Naive B cell (primary cell): ENCODE measurements at places on chromosomes 16 and 17.

- H3K4me1 ChIP-seq: peaks cover 6% of the 10 kb centered on the region
- no peak for DNase-seq
- no peak overlapping the region for H3K4me3 ChIP-seq
- no peak overlapping the region for H3K27ac ChIP-seq
These were observed 258.2 kb downstream of the PARN start for GRCh38 chr16:14371778-14372431.

DNA sequence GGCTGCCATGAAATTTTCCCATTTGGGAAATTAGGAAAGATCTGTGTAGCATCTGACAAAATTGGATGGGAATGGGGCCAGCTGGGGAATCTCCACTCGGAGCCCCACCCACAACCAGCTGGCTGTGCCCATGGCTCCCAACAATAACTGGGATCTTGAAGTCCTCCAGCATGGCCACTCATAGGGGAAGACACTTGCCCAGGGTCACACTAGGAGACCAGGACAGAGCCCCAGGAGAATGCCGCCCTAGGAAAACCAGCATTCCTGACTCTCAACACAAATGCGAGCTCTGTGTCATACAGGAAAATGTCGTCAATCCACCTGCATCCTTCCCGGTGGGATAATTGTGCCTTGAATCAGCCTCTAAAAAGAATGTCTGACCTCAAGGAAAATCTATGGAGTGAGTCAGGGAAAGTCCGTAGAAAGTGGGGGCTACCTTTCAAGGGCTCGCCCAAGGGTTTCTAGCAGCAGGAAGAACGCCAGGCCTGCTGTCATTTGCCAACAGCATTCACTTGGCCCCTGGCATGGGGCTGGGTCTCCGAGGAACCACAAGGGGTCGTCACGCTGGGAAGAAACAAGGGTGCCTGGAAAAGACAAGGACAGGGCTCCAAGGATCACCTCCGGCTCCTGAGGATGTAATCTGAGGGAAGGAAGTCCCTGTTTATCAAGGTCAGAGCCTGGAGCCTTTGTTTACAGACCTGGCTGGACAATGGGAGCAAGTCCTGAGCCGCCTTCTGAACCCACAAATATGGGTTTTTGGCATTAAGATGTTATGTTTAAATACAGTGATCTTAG is 15.9 kb downstream of the CDH5 start:
- H3K27ac ChIP-seq: no peak overlapping the region
- H3K36me3 ChIP-seq: no peaks in the 10 kb centered on the region
- H3K4me3 ChIP-seq: no peak overlapping the region
- H3K4me1 ChIP-seq: no peaks in the 10 kb centered on the region

- peaks cover 13% of the 10 kb centered on the region for H3K27me3 ChIP-seq
- no peak overlapping the region for H3K27ac ChIP-seq
- no peaks in the 10 kb centered on the region for H3K36me3 ChIP-seq
- DNase-seq: no peak
- no peak overlapping the region for H3K4me3 ChIP-seq
- no peaks in the 10 kb centered on the region for H3K4me1 ChIP-seq
These were observed 110.4 kb downstream of the SALL1 start for GRCh38 chr16:51040637-51041036.

- H3K4me3 ChIP-seq: no peak overlapping the region
- H3K27me3 ChIP-seq: peaks cover 30% of the 10 kb centered on the region
- H3K36me3 ChIP-seq: no peaks in the 10 kb centered on the region
- peaks cover 30% of the 10 kb centered on the region for H3K4me1 ChIP-seq
These were observed 45.8 kb downstream of the COX4I1 start for GRCh38 chr16:85845266-85845665.

- peaks cover 11% of the 10 kb centered on the region for H3K4me1 ChIP-seq
- no peaks in the 10 kb centered on the region for H3K36me3 ChIP-seq
- H3K27ac ChIP-seq: no peak overlapping the region
These were observed 13.5 kb downstream of the FLYWCH2 start for GRCh38 chr16:2896480-2897010.

DNA sequence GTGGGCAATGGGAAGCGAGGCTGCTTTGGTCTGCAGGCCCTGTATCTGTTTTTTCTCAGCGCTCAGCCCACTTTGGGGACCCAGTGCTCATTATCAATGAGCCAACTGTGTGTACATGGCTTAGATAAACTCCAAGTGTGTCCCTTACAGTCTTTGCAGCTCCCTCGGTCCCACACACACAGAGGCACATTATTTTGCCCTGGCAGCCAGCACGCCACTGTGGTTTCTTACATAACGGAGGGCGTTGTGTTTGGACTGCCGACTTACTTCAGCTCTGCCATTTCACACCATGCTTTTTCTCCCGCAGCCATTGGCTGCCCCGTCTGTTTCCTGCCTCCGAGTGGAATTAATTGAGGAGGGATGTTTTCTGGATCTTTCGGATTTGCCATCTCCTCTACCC is 56.5 kb upstream of the CLEC18A start:
- no peak overlapping the region for H3K27ac ChIP-seq
- H3K4me3 ChIP-seq: no peak overlapping the region
- H3K36me3 ChIP-seq: peaks cover 17% of the 10 kb centered on the region
- no peaks in the 10 kb centered on the region for H3K27me3 ChIP-seq

GRCh38 chr16:6335072-6335471 is 997.6 kb upstream of the RBFOX1 start:
- no peaks in the 10 kb centered on the region for H3K27me3 ChIP-seq
- H3K27ac ChIP-seq: no peak overlapping the region
- peaks cover 7% of the 10 kb centered on the region for H3K36me3 ChIP-seq
- H3K4me1 ChIP-seq: no peaks in the 10 kb centered on the region
- no peak overlapping the region for H3K4me3 ChIP-seq

DNA sequence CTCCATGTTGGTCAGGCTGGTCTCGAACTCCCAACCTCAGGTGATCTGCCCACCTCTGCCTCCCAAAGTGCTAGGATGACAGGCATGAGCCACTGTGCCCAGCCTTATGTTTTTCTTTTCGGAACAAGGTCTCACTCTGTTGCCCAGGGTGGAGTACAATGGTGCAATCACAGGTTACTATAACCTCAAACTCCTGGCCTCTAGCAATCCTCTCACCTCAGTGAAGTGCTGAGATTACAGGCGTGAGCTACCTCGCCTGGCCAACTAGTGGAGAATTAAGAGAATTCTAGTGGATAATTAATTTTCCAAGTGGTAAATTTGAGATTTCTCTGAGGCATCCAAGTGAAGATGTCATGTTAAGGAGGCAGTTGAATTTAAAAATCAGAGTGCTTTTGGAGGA is 2.9 kb upstream of the FBXO47 start:
- no peak overlapping the region for H3K27ac ChIP-seq
- peaks cover 11% of the 10 kb centered on the region for H3K4me1 ChIP-seq
- H3K27me3 ChIP-seq: peaks cover 7% of the 10 kb centered on the region
- H3K36me3 ChIP-seq: no peaks in the 10 kb centered on the region
- DNase-seq: no peak

- no peak overlapping the region for H3K27ac ChIP-seq
- no peaks in the 10 kb centered on the region for H3K4me1 ChIP-seq
- no peak overlapping the region for H3K4me3 ChIP-seq
These were observed 5.2 kb upstream of the CCL13 start for GRCh38 chr17:34351096-34351495.

DNA sequence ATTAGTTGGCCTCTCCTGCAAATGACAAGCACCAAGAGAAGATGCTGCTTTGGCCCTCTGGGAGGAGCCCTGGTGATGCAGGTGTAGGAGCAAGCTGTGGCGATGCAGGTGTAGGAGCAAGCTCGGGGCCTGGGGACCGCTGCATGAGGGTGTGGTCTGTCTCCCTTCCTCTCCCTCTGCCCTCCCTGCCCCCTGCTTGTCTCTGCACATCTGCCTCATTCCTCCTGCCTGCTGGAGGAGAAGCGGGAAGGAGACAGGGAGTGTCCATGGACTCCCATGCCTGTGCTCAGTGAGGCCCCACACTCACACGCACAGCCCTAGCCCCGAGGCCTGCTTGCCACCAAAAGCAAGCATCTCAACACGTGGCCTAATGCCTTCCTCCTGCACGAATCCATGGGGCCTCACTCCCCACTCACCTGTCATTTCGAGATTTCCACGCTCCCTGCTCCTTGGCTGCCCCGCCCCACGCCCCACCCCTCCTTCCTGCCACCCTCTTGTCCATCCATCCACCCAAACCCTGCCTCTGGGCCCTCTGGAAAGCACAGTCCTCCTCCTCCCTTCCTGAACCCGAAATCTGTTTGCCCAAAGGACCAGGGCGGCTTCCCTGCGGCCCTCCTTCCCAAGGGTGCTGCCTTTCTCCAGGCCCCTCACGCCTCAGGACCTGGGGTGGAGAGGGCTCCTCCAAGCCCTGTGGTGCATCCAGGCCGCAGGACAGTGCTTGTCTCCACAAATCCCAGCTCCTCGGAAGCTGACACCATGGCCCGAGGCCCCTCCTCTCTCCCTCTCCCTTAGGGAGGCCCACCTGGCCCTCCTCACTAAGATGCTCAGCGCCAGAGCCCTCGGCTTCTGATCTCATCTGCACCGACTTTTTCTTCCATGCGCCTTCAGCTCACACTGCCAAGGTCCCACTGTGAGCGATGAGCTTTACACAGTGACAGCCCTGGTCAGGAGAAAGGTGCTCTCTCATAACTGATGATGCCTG is 11.8 kb upstream of the ALDH3A1 start:
- no peak for DNase-seq
- peaks cover 27% of the 10 kb centered on the region for H3K4me1 ChIP-seq
- no peak overlapping the region for H3K4me3 ChIP-seq
- peaks cover 32% of the 10 kb centered on the region for H3K27me3 ChIP-seq
- H3K27ac ChIP-seq: no peak overlapping the region

DNA sequence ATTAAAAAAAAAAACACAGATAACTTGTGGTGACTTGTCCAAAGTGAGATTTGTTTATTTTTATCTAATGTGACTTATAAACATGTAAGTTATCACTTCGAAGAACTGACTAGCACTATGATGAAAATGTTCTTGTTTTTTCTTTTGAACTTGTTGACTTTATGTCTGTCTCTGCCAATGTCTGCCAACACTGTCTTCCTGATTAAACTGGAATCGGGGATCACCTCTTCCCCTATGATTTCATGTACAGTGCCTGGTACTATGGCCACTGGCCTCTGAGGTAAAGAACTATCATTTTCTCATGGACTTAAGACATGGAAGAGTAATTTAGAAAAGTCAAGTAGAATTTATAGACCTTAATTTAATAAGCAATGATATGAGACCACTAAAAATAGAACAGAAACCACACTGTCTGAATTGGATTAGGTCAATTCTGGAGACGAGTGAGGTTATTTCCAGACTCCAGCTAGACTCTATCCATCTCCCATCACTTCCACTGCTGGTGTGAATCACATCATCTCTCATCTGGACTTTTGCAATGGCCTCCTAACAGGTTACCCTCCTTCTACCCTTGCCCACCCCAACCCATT is 8.9 kb downstream of the C17orf78 start:
- H3K4me1 ChIP-seq: no peaks in the 10 kb centered on the region
- no peaks in the 10 kb centered on the region for H3K27me3 ChIP-seq
- no peak overlapping the region for H3K27ac ChIP-seq
- no peak overlapping the region for H3K4me3 ChIP-seq
- no peak for DNase-seq

GRCh38 chr17:29291163-29291752 is 2.7 kb downstream of the NUFIP2 start:
- H3K4me3 ChIP-seq: peak overlapping the region; percentile 97
- H3K36me3 ChIP-seq: peaks cover 12% of the 10 kb centered on the region

GRCh38 chr17:77188084-77189066 is 47.6 kb downstream of the SEC14L1 start:
- DNase-seq: no peak
- H3K27me3 ChIP-seq: no peaks in the 10 kb centered on the region
- H3K4me3 ChIP-seq: peak overlapping the region; percentile 50

DNA sequence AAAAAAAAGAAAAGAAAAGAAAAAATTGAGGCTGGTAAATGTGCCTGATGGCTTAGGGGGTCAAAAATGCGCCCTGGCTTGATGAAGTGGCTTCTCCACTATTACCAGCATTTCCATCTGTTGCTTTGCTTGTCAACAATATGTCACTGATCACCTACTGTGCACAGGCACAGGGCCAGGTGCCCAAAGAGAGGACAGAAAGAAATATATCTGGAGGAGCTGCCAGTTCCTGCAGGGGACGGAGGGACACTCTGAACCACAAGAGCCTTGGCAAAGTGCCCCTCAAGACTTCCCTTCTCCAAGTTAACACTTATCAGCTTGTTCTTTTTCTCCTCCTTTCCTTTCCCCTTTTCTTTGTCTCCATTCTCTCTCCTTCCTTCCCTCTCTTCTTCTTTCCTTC is 34.7 kb downstream of the GINS3 start:
- DNase-seq: no peak
- no peak overlapping the region for H3K27ac ChIP-seq
- H3K4me3 ChIP-seq: no peak overlapping the region
- peaks cover 6% of the 10 kb centered on the region for H3K27me3 ChIP-seq
- peaks cover 14% of the 10 kb centered on the region for H3K4me1 ChIP-seq

- peak overlapping the region; percentile 6 for H3K4me3 ChIP-seq
- H3K36me3 ChIP-seq: no peaks in the 10 kb centered on the region
- H3K27me3 ChIP-seq: no peaks in the 10 kb centered on the region
- H3K4me1 ChIP-seq: peaks cover 10% of the 10 kb centered on the region
These were observed 30.1 kb upstream of the HAPSTR1 start for GRCh38 chr16:9061358-9061813.

GRCh38 chr16:88455610-88456355 is 2.7 kb downstream of the ZFPM1 start:
- peaks cover 23% of the 10 kb centered on the region for H3K27me3 ChIP-seq
- H3K4me1 ChIP-seq: peaks cover 32% of the 10 kb centered on the region
- DNase-seq: no peak

DNA sequence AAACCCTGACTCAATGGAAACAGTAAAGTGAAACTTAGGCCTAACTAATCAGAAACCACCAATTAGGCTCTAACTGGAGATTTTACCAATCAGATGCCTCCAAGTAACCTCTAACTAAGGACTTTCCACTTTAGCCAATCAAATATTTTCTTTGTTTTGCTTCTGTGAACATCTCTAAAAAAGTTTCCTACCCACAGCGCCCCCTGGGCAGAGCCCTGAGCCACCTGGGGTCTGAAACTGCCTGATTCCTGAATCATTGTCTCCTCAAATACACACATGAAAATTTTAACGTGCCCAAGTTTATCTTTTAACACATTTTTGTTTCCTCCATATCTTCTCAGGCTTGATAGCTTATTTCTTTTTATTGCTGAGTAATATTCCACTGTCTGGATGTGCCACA is 19.0 kb downstream of the ADAD2 start:
- no peak overlapping the region for H3K27ac ChIP-seq

GRCh38 chr16:85204242-85205010 is 92.2 kb upstream of the CIBAR2 start:
- DNase-seq: no peak
- no peak overlapping the region for H3K4me3 ChIP-seq
- no peak overlapping the region for H3K27ac ChIP-seq
- no peaks in the 10 kb centered on the region for H3K4me1 ChIP-seq

GRCh38 chr16:24253192-24253591 is 2.9 kb upstream of the CACNG3 start:
- no peak overlapping the region for H3K27ac ChIP-seq
- H3K4me3 ChIP-seq: no peak overlapping the region
- H3K27me3 ChIP-seq: peaks cover 54% of the 10 kb centered on the region
- H3K4me1 ChIP-seq: peaks cover 19% of the 10 kb centered on the region
- peak; percentile 50 for DNase-seq

DNA sequence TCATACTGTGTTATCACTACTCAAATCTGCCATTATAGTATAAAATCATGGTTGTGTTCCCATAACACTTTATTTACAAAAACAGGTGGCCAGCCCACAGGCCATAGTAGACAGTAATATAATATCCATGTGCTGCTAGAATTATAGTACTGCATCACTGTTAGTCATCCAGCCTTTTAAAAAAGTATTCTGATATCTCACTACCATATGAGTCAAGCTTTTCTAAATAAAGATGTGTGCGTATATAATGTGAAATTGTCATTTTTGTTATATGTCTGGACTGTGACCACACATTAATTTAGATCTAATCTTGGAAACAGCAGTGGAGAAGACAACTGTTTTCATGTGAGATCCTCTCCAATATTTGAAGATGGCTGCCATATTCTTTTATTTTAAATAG is 1049.1 kb upstream of the GOT2 start:
- H3K27me3 ChIP-seq: no peaks in the 10 kb centered on the region
- no peak for DNase-seq
- H3K27ac ChIP-seq: no peak overlapping the region
- peaks cover 13% of the 10 kb centered on the region for H3K36me3 ChIP-seq
